ENCODE measurements at places on chromosomes 6 and 20.

- no peak for DNase-seq
These were observed 226.8 kb downstream of the EYA4 start for GRCh38 chr6:133467982-133468380.

DNA sequence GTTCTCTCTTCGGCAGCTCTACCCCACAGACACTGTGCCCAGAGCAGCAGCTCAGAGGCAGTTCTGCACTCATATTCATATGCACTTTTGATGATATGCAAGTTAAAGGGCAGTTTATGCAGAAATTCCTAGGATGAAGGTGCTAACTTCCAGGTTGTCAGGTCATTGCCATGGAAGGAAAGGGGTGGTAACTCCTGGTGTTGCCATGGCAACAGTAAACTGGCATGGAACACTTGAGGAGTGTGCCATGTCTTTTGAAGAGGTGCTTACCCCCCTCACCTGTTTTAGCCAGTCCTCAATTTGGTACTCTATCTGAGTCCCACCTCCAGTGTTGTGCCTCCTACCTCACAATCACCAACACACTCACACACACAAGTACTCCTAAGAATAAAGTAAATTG lies 539.4 kb upstream of the BTBD3 start:
- peak; percentile 27 for DNase-seq

DNA sequence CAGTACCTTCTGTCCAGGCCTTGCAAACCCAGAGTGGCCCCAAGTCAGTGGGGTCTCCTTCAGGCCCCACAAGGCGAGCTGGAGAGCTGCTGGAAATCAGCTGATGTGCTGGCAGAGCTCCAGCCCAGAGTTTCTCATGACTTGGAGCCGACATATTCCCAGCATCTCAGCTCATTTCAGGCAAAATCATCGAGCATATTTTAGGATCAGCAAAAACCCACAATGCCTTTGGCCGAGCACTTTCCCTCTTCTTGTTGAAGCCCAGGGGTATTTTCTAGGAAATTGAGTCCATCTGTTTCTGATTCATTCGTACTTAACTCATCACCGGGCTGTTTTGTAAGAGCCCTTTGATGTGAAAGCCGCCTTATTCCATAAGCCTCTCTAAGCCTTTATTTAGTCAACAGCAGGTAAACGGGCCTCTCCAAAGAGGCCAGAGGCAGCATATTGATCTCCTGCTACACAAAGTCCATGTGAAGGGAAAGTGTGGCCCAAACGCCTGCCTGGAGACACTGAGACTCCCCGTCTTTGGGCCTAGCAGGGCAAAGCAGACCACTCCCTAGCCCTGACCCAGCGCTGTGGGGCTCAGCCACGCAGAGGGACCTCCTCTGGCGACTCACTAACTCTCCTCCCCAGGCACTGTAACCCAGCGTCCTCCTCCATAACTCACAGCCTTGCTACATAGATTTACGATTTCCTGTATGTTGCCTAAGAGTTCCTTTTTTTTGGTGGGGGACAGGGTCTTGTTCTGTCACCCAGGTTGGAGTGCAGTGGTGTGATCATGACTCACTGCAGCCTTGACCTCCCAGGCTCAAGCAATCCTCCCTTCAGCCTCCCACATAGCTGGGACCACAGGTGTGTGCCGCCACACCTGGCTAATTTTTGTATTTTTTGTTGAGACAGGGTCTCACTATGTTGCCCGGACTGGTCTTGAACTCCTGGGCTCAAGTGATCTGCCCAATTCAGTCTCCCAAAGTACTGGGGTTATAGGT lies 12.1 kb upstream of the C20orf203 start:
- no peak for DNase-seq

DNA sequence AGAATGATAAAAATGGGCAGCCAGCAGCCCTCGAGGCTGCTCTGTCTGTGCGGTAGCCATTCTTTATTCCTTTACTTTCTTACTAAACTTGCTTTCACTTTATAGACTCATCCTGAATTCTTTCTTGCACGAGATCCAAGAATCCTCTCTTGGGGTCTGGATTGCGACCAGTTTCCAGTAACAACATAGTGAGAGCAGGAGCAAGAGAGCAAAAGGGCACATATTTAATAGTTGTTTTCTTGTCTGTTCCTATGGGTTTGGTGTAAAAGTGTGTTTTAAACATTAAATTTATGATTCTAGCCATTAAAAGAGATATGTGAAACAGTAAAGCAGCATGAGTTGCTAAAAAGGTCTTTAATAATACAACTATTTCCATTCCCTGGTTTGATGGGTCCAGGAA lies 78.8 kb upstream of the OPRM1 start:
- DNase-seq, result no peak

- DNase-seq, result no peak
These were observed 162.8 kb upstream of the AFDN start for GRCh38 chr6:167663784-167664443.

DNA sequence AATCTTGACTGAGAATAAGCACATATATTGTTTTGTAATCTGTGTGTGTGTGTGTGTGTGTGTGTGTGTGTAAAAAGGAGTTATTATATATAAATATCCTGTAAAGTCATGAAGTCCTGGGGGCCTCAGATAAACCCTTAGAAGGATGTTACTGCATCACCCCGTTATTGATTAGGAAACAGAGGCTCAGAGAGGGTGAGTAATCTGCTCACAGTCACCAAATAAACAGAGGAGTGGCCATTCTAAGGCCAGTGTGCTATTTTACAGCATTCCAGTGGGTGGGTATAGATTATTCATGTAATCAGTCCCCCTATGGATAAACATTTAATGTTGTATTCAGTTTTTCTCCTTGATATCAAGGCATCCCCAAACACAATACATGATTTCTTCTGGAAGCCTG lies 87.1 kb downstream of the CDC5L start:
- DNase-seq, result no peak

DNA sequence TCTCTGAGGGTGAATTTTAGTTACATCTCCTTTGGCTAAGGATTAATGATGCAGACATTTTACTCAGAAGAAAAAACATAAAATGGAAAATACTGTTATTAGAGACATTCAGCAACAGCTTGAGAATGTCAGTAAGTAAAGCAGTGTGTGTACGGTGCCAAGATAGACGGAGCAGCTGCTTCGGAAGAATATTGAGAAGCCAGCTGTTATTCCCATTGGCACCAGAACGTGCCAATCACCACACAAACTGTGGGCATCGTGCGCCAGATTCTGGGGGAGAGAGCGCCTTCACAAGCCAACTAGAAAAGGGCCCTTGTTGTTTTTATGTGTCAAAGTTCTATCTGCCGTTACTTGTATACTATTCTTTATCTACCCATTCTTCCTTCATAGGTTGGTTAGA lies 163.4 kb downstream of the MTFR2 start:
- DNase-seq, result no peak

GRCh38 chr20:23125625-23126191 lies 39.6 kb upstream of the CD93 start:
- peak; percentile 55 for DNase-seq

DNA sequence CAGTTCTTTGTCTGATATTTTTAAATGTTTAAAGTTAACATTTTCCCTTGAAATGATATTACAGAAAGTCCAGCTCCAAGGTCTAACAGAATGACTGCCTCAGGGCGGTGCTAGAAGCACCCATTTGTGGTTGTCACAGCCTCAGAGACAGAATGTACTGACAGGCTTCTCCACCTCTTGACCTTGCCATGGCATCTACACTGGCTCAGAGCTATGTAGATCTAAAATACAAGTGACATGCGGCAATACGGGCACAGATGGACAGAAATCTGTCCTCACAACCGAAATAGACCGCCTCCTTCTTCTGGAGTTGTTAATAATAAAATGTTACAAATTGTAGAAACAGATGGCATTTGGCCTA lies 167.2 kb upstream of the THEMIS start:
- peak; percentile 86 for DNase-seq
